Smooth muscle cell of trachea (primary cell): ENCODE measurements at places on chromosomes 4 and X. TPM values are rescaled to one million over a fixed set of nuclear protein-coding genes. Genes with fewer than 3 reads are reported as not detected.

Gene TENM3
- total RNA-seq = 8.6 and 13.2 TPM in 2 replicates

Gene SAGE1
- not detected in 2 replicates for total RNA-seq

Gene COL25A1
- 0.17 and 1.7 TPM in 2 replicates for total RNA-seq

Gene NAA10
- 39.0 and 41.8 TPM in 2 replicates for total RNA-seq

Gene SH3TC1
- total RNA-seq = 0.33 and 1.0 TPM in 2 replicates

Gene SUPT20HL2
- not detected in 2 replicates for total RNA-seq

Gene CLCN5
- total RNA-seq = 6.0 and 7.3 TPM in 2 replicates

Gene ARAP2
- total RNA-seq = 1.2 and 1.6 TPM in 2 replicates

Gene PCDH18
- 382 and 502 TPM in 2 replicates for total RNA-seq

Gene C4orf51
- total RNA-seq = not detected in 2 replicates

Gene GNRHR
- total RNA-seq = not detected in 2 replicates

Gene RBMXL3
- not detected in 2 replicates for total RNA-seq

Gene NPY2R
- total RNA-seq = not detected in 2 replicates

Gene TMEM31
- 0.17 TPM in 1 of 2 replicates, not detected in the other for total RNA-seq

Gene HTN3
- not detected in 2 replicates for total RNA-seq

Gene GPRIN3
- total RNA-seq = under 0.01 TPM in 1 of 2 replicates, not detected in the other

Gene KDR
- under 0.01 and 0.44 TPM in 2 replicates for total RNA-seq
